Activated naive CD4-positive, alpha-beta T cell treated with anti-CD3 and anti-CD28 coated beads, Interleukin-2, amount 50 U/mL, for 16 hours (primary cell): ENCODE measurements at places on chromosomes 13 and 19.
A peak's percentile ranks its signal among the peaks of the same experiment; 100 is the strongest.

DNA sequence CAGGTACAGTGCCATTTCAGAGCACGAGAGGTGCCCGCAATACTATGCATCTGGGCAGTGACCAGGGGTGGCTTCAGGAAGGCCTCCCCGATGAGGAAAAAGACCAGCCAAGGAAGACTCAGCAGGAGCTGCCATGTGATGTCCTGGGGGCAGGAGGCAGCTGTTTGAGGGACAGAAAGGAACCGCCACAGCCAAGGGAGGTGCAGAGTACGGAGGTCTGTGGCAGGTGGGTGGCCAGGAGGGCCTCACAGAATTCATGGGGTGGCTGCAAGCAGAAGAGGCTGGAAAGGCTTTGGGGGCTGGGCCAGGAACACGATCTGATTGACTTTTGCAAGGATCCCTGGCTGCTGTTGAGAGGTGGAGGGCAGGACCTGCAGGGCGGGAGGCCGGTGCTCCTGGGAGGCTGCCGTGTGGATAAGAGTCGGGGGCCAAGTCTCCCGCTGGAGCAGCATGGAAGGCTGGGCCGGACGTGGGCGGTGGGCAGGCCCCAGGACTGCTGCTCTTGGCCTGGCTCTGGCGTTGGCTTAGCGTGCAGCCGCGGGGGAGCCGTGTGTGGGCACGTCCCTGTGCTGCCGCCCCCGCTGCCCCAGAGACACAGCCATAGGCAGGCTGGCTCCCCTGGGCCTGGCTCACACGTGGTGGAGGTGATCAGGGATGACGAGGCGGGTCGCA lies 29.1 kb downstream of the CEBPA start:
- DNase-seq = no peak

- DNase-seq = no peak
Measured at GRCh38 chr13:112836940-112837339, 132.1 kb upstream of the MCF2L start.

DNA sequence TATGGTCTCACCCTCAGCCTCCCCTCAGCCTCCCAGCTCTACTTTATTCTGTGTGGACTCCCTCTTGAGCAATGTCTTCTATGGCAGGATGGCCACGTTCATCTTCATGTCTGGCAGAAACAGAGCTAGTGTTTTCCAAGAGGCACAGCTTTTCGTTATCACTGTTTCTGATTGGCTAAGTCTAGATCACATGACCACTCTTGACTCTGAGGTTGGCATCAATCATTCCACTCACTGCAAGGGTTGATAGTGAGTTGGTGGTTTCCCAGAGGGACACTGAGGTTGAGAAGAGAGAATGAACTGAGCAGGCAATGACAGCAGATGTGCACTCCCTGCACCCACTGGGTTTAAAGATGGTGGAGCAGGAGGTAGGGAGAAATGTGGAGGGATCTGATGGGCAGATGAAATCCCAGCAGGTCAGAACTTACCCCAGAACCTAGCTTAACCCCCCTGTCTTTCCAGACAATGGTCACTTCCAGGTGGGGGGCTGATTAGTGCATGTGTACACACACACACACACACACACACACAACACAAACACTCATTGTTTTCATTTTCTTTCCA lies 26.3 kb upstream of the UQCRFS1 start:
- no peak for DNase-seq

DNA sequence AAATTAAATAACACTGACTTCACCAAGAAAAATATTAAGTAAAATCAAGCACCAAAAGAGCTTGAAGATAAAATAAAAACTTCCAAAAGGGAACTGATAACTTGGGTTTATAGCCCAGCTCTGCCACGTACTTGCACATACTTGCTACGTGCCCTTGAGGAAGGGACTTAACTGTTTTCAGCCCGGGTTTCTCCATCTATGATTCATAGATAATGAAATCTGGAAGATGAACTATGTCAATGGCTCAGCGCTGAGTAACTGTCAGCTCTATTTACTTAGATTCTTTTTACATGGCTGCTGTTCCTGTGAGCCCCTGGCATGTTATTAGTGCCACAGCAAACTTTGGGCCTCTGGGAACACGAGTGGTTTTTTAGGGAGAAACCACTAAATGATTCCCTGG lies 9.6 kb upstream of the ZC3H13 start:
- DNase-seq = no peak

DNA sequence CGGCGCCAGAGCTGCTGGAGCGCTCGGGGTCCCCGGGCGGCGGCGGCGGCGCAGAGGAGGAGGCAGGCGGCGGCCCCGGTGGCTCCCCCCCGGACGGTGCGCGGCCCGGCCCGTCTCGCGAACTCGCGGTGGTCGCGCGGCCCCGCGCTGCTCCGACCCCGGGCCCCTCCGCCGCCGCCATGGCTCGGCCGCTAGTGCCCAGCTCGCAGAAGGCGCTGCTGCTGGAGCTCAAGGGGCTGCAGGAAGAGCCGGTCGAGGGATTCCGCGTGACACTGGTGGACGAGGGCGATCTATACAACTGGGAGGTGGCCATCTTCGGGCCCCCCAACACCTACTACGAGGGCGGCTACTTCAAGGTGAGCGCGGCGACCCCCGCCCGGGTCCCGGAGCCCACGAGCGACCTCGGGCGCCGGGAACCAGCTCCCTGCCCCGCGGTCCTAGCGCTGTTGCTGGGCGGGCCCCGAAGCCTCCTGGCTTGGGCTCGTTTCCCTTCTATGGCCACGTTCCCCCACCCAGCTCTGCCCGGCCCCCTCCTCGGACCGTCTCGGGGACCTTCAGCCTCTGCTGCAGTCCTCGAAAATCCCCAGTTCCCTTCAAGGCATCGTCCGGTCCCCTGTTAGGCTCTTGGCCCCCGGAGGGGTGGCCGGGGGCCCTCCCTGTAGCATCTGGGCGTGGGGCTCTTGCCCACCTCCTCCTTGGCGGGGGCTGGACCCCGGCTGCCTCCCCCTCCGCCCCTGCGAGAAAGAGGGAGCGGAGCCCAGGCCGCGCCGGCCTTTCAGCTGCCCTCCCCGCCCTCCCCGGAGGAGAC lies at the start of gene CDC34:
CDC34 (plus strand) TSS at position 8 of the 808 bp plus-strand sequence; CDS start at position 180, 172 bp downstream.
- DNase-seq = no peak

DNA sequence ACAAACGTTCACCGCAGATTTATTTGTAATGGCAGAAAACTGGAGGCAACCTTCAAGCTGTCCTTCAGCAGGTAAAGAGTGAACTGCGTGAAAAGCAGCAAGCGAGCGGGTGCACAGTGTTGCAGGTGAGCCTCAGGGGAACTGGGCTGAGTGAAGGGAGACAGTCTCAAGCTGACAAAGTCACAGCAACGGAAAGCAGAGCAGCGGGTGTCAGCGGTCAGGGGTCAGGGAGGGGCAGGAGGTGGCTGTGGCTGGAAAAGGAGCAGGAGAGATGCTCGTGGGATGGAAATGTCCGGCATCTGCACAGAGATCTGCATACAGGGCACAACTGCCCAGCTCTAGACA lies 8.5 kb upstream of the RASA3 start:
- peak; percentile 37 for DNase-seq

- no peak for DNase-seq
Measured at GRCh38 chr13:25046274-25046984, 49.5 kb upstream of the PABPC3 start.
